ENCODE measurements at places on chromosomes 12 and 14. TPM values are rescaled to one million over a fixed set of nuclear protein-coding genes. Genes with fewer than 3 reads are reported as not detected.

- no peak for DNase-seq
Observed at GRCh38 chr12:64057706-64058105, 164.4 kb downstream of the KICS2 start.

DNA sequence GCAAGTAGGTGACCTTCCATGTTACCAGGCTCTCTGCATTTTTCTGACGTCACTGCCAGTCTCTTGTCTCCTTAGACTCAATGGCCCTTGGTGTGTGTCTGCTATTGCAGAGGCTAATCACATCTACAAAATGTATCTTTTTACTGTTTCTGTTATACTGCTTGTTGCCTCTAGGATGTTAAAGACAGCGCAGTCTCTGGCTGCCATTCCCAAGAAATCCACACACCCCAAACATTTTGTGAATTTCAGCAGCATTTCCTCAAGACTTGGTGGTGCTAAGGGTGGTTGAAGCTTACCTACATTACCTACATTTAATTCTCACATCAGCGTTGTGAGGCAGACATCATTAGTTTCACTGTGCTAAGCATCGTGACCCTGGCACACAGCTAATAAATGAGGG is 87.2 kb downstream of the C12orf75 start:
- DNase-seq: no peak

DNA sequence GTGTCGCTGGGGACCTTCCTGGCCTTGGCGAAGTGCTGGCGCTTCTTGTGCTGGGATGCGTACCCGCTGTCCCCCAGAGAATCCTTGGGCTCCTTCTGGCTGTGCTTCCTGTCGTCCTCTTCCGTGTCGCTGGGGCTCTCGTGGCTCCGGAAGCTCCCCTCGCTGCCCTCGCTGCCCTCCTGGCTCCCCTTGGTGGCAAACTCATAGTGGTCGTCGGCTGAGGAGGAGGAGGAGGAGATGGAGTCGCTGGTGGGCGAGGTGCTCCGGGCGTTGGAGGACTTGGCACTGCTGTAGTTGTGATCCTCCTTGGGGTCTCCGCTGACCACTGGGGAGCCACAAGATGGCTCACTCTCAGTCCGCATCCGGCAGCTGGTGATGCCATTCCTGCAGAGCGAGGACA is 254.4 kb downstream of the FOXN3 start:
- no peak for DNase-seq

DNA sequence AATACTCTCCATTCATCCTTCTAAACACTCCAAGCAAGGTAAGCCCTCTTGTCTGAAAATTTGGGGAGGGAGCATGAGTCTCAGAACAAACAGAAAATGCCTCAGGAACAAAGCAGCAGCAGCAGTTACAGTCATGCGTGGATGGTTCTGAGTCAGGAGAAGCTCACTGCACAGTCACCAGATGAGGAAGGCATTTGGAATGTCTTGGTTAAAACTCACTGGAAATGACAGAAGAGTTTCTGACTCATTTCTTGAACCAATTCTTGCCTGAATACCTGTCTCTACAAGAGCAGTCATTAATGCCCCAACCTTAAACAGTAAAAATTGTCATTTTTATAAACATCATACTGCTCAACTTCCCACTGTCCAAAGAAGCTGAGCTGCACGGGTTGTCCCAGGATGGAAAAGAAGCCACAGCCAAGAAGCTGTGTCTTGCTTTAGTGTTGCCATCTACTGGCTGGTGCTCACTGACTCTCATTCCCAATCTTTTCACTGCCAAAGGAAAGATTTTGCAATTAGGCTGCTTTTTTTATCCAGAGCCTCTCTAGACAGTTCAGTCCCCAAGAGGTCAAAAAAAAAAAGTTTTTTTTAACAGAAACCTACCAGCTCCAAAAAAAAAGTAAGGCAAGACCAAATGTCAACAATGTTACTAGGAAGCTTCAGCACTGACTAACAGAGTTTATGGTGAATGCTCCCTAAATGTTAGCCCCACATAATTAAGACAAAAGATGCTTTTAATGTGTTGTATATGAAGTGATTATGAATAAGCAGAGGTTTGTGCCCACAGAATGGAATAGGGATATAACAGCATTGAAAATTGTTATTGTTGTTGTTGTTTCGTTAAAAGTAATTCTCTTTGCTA is 40.4 kb downstream of the KICS2 start:
- DNase-seq: no peak

GRCh38 chr12:4217091-4217490 is 56.5 kb upstream of the CCND2 start:
- no peak for DNase-seq

The HECTD1 gene
- 151 TPM for total RNA-seq

DNA sequence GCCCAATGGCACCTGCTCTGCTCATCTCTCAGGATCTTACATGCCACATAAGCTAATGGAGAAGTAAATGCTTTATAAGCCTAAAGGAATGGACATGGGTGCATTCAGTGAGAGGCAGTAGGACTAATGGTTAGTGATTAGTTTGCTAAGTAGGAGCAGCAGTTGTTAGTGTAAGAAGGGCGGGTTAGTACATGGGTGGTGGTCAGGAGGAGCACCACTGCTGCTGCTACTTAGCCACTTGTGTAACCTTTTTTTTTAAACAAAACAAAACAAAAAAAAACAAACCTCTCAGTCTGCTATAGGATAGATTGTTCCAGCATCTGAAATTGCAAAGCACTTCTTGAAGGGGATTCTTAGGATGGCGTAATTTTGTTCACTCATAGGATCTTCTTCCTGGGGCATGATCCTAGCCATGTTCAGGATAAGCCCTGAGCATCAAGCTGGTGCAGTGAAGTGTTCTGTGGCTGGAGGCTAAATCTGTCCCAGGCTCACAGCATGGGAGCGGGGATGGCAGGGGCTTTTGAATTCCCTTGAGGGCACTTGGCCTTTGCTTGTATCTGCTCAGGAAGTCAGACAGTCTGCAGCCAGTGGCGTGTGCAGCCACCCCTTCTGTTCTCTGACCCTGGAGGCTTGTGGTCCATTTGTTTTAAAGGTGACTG is 63.6 kb downstream of the CHST11 start:
- no peak for DNase-seq

DNA sequence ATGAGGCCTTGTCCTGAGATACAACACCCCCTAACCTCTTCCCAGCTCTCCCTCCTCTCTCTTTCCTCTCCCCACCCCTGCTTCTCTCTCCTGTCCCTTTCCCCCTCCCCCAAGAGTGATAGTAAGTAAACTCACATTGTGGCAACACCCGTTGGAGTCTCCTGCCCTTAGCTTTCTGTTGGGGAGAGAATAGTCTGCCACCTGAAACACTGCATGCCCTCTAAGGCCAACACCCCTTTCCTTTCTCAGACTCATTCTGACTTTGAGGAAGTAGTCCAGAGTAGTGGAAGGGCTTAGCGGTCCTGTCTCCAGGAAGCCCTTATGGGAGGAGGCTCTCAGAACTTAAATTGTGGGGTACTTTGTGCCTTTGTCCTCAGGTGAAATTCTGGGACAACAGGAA is 95.2 kb downstream of the PRKCH start:
- no peak for DNase-seq

The CTSG gene
- 2.6 TPM for total RNA-seq

GRCh38 chr12:4289998-4290790 is 16.6 kb downstream of the CCND2 start:
- DNase-seq: peak; percentile 40

GRCh38 chr12:57089271-57090245 is 644 bp downstream of the NAB2 start:
- DNase-seq: peak; percentile 89

The KLRC2 gene
- total RNA-seq: not detected

- no peak for DNase-seq
Observed at GRCh38 chr14:76755610-76756370, 5.5 kb upstream of the VASH1 start.

The SVOP gene
- 5.5 TPM for total RNA-seq

DNA sequence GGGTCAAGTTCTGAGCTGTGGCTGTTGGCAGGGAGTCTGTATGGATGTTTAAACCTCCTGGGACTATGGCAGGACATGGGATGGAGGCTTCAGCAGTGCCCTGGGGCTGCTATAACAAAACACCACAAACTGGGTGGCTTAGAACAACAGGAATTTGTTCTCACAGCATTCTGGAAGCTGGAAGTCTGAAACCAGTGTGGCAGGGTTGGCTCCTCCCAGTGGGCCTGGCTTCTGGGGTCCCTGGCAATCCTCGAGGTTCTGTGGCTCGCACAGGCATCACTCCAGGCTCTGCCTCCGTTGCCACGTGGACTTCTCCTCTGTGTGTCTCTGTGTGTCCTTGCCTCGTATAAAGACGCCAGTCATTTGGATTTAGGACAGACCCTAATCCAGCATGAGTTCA is 39.9 kb downstream of the FZD10 start:
- DNase-seq: no peak

DNA sequence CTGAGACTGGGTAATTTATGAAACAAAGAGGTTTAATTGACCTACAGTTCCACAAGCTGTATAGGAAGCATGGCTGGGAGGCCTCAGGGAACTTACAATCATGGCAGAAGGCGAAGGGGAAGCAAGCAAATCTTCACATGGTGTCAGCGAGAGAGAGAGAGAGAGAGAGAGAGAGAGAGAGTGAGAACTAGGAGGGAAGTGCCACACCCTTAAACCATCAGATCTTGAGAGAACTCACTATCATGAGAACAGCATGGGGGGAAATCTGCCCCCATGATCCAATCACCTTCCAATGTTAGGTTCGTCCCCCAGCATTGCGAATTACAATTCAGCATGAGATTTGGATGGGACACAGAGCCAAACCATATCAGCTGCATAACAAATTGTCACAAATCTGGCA is 96.7 kb downstream of the CHST11 start:
- no peak for DNase-seq

DNA sequence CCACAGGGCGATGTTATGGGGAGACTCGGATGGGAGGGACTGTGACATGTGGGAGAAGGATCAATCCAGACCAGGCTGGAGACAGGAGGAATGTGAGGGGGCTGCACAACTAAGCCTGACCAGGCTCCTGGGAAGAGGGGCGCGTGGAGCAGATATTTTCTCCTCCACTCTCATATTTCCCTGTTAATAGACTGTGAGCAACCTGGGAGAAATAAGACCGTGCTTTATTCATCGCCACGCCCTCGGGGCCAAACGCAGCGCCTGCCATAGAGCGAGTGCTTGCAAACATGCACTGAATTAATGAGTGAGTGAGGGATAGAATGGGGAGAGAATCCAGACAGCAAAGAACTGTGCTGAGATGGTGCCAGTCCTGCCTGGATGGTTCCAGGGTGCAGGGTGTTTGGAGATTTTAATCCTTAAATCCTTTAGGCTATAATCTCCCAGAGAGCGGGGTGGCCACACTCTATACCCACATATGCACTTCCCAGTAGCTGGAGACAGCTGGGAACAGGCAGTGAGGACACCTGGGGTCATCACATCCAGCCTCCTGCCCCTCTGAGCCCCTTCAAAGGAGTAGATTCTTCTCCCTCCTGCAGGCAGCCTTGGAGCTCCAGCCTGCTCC is 13.6 kb upstream of the FAIM2 start:
- DNase-seq: no peak

The NTS gene
- total RNA-seq: not detected

- DNase-seq: no peak
Observed at GRCh38 chr12:93273834-93274564, 103.7 kb upstream of the NUDT4 start.

DNA sequence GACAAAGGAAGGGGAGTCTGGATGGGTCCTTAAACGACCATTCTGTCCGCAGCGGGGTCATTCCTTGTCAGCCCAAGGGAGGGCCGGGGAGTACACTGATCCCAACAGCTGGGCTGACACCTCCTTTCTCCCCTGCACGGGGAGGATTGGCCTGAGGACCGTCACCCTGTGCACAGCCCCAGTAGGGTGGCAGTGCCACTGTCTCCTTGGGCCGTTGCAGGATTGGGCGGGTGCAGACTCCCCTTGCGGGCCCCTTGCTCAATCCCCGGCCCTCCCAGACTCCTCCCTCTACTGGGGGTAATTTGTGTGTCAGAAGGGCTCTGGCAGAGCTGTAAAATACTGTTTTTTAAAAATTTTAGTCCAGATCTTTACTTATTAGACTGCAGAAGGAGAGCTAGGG is 12.6 kb upstream of the AMN start:
- peak; percentile 50 for DNase-seq

DNA sequence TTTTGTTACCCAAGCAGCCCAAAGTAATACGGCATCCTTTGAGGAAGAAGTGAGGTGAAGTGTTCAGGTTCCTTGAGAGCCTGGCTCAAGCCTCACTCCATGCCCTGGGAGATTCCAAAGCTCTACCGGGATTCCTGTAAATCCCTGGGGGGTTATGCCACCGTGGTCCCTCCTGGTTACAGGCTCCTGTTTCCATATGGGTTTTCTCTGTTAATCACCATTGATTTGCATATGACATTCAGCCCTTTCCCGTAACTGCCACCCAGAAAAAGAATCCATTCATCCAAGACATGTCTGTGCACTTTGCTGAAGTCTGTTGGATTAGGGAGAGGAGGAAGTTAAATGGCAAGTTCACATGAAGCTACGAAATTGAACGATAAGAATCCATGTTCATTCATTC is 27.9 kb upstream of the CCDC60 start:
- no peak for DNase-seq

- DNase-seq: no peak
Observed at GRCh38 chr12:68904351-68904962, 28.5 kb downstream of the CPM start.

DNA sequence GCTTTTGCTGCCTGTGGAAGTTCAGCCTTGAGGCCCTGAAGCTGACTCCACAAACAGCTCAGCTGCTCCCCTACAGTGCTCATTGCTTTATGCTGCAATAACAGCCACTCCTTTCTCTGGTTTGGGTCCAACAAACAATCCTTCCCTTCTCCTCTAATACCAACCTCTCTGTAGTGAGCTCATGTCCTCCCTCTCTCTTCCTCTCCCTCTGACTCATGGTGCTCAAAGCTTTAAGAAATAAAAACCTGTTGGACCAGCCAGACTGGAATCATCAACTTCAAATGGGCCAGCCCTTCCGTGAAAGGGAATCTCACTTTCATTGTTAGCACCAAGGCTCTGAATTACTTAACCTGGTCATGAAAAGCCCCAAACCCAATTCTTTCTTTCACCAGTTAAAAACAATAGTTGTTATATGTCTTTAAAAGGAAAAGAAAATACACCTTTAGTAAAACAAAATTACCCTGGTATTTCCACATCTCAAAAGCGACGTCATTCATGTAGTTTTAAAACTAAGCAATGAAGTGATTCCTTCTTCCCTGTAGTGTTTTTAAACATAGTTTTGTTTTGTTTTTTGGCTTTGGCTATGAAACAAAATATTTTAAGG is 126.4 kb downstream of the DUSP6 start:
- no peak for DNase-seq
